ENCODE measurements at places on chromosomes 2 and 18.

- no peak for DNase-seq
Observed at GRCh38 chr2:221166292-221166691, 405.8 kb downstream of the EPHA4 start.

DNA sequence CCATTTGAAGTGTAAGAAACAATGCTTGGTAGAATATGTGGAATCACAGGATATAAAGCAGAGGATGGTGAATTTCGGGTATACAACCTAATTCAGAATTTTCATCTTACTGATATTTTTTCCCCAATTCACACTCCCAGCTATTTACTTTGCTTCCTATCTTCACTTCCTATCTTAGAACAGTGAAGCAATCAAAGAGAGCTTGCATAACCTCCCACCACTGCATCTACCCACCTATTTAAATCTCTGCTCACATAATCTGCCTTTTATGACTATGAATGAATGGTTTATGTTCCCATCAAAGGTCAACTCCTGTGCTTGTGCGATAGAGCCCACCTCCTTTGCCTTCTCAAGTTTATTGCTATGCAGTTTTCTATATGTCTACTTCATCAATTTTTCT, 3.3 kb downstream of the RMDN2 start:
- no peak for DNase-seq

DNA sequence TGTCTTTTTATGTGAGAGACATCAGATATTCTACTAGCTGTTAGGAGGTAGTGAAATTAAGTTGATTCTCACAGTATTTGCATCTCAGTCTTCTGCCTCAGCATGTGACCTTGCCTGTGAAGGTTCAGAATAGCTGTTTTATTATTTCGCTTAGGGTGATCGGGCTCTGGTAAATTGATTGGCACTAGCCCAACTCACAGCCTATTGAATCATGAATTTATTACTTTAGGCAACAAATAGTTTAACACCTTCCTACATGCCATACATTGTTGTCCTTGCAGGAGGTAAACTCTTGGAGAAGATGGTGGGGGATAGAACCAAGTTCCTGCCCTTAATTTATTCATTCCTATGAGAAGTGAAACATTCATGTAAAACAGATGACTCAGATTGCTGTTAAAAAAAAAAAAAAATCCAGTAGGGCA, 101.9 kb downstream of the GPD2 start:
- no peak for DNase-seq

GRCh38 chr18:77191071-77191751, 58.4 kb upstream of the GALR1 start:
- no peak for DNase-seq

GRCh38 chr2:233223059-233223894, 28.2 kb upstream of the ATG16L1 start:
- no peak for DNase-seq

- no peak for DNase-seq
Observed at GRCh38 chr2:16972276-16972675, 306.6 kb upstream of the CYRIA start.

DNA sequence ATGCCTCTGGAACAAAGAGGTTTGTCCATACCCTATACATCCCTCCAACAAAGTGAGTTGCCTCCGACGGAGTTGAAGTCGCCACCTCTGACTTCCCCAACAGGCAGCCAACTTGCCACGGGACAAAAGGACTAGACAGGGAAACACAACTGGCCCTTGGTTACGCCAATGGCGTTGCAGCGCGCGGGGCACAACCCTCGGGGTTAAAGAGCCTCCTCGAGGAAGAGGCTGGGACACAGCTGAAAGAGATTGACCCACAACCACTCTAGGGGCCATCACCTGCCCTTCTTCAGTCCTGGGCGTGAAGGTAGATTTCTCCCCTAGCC, 545 bp downstream of the GTF3C2 start:
- no peak for DNase-seq

DNA sequence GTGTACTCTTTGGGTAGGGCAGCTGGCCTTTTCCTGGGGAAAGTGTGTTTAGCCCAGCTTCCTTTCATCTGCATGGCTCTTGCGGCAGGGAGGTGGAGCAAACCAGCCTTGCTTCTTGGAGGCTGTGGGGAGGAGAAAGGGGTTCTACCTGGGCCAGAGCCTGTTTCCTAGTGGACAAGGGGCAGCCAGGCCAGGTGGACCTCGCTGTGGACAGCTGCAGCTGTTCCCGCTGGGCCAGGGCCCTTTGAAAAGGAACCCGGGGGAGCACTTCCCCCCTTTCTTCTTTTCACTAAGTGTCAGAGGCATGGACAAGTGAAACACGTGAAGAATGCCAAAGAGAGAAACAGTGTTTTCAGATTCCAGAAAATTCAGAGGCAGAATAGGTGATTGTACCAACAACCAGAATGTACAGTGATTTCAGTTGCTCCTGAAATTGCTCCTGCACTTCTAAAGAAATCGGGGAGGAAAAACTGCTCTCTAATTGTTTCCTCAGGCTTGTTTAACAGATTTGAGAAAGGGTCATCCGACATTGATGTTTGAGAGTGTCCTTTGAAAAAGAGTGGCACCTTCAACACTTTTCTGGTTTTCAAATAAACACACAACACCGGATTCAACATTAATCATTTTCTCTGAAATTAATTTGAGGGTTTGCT, 3.9 kb downstream of the GLI2 start:
- no peak for DNase-seq

DNA sequence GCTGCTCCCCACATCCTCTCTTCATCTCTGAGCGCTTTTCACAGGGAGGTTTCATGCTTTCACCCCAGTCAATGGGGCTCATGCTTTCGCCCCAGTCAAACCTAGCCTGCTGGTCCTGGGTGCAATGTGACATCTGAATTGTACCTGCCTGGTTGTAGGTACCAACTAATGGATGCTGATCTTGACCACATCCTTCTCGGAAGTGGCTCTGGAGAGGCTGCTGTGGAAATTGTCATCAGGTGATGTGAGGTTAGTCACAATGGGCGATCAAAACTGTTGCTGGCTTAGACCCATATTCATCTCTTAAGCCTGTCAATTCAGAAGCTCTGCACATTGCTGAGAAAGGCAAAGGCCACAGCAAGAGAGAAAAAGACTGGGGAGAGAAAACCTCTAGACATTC, 32.7 kb upstream of the ALKAL2 start:
- no peak for DNase-seq

DNA sequence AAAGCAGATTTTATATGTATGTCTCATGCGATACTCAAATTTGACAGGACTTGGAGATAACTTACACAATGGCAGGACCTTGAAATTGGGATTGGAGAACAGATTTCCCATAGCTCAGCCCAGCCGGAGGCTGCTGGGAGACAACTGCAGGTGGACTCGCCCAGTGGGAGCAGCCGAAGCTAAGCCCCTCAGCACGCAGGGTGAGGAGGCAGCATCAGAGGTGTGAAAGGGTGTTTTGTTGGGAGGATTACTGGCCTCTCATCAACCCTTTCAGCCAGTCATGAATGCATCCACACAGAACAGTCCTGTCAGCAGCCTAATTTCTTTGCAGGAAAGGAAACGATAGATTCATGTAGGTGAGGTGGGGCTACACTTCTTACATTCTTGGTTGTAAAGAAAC, 110.4 kb upstream of the DYNAP start:
- DNase-seq, result no peak

GRCh38 chr2:216495656-216496055, 3.0 kb upstream of the RPL37A start:
- DNase-seq, result no peak

- DNase-seq, result no peak
Observed at GRCh38 chr2:144011553-144011952, 508.4 kb downstream of the ZEB2 start.

GRCh38 chr2:214006601-214007000, 404.3 kb upstream of the VWC2L start:
- DNase-seq, result no peak

- DNase-seq, result no peak
Observed at GRCh38 chr2:40113997-40114396, 334.9 kb upstream of the THUMPD2 start.

DNA sequence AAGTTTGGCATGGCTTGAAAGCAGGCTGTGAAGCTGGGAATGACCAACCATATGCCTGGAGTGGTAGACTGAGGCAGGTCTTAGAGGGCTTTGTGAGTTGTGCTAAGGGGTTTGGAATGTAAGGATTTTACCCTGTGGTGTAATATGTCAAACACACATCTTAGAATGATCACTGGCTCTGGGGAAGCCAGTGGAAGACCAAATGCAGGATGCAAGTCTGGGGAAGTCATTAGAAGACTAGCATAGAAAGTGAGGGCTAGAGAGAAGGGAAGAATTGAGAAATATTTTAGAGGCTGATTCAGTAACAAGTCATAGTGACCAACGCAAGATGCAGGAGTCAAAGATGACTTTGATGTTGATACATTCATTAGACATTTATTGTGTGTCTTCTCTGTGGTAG, 3.5 kb upstream of the FHOD3 start:
- DNase-seq, result no peak

DNA sequence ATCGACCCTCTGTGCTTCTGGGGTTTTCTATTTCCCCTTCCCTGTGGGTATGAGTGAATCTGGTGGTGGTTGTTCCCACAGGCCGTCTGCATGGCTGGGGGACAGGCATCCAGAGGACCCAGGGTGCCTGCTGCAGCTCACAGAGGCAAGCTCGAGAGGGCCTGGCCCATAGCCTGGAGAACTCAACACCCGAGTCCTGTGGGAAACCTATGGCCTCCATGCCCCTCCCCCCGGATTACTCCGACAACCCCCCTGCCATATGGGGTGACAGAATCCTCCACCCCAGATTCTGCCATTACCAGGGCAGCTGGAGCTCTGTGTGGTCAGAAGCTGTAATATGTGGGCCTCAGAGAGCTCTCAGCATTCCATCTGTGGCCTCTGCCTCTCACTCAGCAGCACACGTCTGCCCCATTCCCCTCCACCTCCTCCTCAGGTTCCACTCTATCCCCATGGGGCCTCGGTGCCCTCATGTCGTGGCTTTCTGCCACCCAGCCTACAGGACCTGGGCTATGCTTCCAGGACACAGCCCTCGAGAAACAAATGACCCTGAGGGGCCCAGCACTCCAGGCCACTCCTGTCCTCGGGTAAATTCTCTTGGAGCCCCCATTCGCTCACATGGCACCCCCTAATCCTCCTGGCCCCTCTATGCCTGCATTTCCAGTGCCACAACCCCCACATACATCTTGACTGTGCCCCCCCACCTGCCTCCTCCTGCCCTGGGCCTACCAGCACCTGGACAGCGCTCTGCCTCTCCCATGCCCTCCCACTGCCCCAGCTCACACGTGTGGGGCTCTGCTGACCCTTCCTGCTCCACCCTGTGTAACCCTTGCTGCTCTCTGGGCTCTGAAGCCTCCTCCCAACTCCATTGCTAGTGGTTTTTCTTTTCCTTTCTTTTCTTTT, 3.6 kb downstream of the MZT2A start:
- no peak for DNase-seq
